ENCODE measurements at places on chromosomes 6 and 20.

- DNase-seq = no peak
Measured at GRCh38 chr20:16411361-16411760, 161.9 kb downstream of the KIF16B start.

- DNase-seq = no peak
Measured at GRCh38 chr20:46118481-46119020, 437 bp downstream of the CD40 start.

DNA sequence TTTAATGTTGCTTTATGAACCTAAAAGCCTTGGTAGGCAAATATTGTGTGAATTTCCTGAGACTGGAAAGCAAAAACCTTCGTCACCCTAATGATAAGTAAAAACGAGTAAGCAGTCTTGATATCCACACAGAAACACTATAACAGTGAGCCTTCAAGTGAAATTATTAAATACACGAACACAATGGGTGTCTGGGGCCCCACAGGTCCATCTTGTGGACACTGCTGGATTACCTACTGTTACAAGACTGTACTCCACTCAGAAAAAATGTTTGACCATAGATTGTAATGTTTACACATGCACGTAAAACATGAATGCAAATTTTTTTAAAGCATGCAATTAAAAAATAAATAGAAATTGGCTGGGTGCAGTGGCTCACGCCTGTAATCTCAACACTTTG, 466.9 kb downstream of the CD83 start:
- no peak for DNase-seq

DNA sequence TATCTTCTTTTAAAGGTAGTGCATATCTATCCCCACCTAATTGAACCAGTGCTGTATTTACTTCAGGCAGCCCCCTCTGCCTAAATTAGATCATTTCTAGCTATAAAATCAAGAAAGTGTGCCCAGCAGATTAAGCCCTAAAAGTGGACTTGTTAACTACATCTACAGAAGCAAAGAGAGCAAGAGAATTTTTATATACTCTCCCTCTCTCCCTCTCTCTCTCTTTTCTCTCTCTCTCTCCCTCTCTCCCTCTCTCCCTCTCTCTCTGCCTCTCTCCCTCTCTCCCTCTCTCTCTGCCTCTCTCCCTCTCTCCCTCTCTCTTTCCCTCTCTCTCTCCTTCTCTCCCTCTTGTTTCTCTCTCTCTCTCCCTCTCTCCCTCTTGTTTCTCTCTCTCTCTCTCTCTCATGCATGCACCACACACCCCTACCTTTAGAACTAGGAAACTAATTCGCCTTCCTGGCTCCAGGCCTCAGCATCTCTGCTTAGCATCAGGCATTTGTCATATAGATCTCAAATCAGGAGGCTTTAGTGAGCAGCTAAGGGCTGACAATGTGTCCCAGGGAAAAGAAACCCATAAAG, 71.4 kb downstream of the FOXA2 start:
- DNase-seq = no peak

- DNase-seq = no peak
Measured at GRCh38 chr20:36112112-36112511, 42.4 kb upstream of the EPB41L1 start.

- no peak for DNase-seq
Measured at GRCh38 chr6:136927292-136927691, 5.2 kb downstream of the SLC35D3 start.

- DNase-seq = peak; percentile 27
Measured at GRCh38 chr6:111482188-111482958, 645 bp downstream of the REV3L start.

- no peak for DNase-seq
Measured at GRCh38 chr6:46440141-46440540, 51.1 kb downstream of the RCAN2 start.

- no peak for DNase-seq
Measured at GRCh38 chr6:72784581-72784980, 162.7 kb downstream of the KCNQ5 start.

- DNase-seq = no peak
Measured at GRCh38 chr6:16337295-16337975, 99.0 kb downstream of the GMPR start.

GRCh38 chr6:138231381-138231886, 13.1 kb upstream of the PBOV1 start:
- DNase-seq = peak; percentile 68

GRCh38 chr6:99745651-99746050, 139.0 kb downstream of the PRDM13 start:
- DNase-seq = no peak

GRCh38 chr6:30263734-30264133, 50.5 kb upstream of the TRIM26 start:
- no peak for DNase-seq

DNA sequence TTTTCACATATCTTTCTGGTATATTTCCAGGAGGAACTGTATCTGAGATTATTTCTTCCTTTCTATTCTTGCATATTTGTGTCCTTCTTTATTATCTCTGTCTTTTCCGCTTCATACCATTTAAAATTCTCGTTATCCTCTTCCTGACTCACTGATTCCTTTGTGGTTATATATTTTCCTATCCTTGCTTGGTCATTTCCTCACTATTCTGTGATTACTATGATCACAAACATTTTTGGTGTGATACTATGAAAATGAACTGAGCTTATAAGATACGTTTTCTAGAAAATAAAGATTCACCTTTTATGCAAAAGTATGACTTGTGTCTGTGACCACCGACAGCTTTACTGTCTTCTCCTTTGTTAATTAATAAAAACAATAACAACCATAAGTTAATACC, 26.5 kb upstream of the MYCT1 start:
- DNase-seq = no peak

GRCh38 chr20:5374171-5374570, 57.4 kb upstream of the PROKR2 start:
- no peak for DNase-seq

- DNase-seq = no peak
Measured at GRCh38 chr6:11414176-11414963, 123.2 kb upstream of the TMEM170B start.

GRCh38 chr6:11890849-11891248, 112.2 kb upstream of the ADTRP start:
- no peak for DNase-seq
